ENCODE measurements at places on chromosomes 13 and 19.

- DNase-seq: no peak
Observed at GRCh38 chr13:53121131-53121773, 92.6 kb downstream of the OLFM4 start.

DNA sequence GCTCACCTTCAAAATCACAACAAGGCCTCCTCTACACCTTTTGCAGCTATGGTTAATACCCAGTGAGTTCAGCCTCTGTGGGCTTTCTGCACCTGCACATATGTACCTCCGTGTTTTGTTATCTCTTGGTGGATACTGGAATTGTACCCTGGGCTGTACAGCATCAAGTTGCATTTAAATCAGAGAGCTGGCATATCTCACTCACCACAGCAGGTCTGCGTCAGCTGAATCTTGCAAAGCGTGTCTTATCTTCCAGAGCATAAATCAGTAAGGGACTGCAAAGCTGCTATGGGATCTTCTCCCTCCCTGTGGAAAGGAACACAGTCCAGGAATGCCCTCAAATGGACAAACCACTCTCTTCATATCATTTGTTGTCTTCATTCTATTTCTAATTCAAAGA, 1048.7 kb downstream of the UQCRFS1 start:
- no peak for DNase-seq

- DNase-seq: no peak
Observed at GRCh38 chr13:99008577-99008976, 30.7 kb upstream of the DOCK9 start.

DNA sequence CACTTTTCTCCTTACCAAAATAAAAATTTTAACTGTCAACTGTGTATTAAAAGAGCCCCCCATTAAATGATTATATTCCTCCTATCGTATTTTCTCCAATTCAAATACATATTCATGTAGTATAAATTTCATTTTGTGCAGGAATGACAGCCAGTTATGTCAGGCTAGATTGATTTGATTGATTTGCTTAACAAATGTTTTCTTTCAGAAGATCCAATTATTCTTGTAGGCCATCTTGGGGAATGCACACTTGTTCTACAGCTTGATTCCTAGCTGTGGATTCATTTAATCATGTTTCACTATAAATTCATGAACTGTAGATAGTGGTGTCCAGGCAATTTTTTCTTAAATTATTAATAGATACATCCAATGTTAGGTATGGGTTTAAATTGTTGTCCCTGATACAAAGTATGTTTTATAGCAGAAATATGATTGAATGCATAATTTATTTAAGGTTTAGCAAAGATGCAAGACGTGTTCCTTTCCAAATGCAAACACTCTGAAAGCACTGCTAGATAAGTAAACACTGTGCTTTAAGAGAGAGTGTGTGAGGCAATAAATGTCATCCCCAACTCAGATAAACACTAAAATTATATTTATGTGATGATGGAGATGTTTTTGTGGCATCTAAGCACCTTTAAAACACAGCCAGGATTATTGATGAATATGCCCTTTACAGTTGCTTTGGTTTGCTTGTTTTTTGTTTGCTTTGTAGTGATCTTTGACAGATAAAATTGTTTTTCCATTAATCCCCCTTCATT, 531.1 kb downstream of the DCT start:
- no peak for DNase-seq

DNA sequence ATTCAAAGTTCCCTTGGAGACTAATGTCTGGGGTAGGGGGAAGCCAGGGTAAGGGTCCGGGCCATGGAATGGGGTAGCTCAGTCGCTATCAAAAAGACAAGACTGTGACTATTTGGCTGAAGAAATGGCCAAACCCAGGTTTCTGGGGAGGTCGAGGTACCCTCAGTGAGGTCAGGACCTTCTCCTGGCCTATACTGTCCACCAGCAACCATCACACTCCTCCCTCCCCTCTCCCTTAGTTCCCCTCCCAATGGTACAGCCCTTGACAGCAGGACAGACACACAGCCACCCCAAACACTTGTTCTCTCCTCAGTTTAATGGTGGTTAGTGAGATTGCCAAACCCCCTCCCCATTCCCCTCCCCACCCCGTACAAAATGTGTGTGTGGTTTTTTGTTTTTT, 2.6 kb upstream of the ZNF428 start:
- no peak for DNase-seq

DNA sequence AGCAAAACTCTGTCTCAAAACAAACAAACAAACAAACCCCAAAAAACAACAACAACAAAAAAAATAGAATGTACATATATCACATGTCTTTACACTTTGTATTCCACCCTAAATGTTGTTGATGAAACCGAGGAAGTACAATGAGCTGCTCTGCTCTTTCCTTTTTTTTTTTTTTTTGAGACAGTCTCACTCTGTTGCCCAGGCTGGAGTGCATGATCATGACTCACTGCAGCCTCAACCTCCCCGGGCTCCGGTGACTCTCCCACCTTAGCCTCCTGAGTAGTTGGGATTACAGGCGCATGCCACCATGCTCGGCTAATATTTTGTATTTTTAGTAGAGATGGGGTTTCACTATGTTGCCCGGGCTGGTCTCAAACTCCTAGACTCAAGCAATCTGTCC, 30.6 kb upstream of the LRP3 start:
- DNase-seq: no peak

Data from NAMALWA (cell line).